ENCODE measurements at places on chromosomes 6 and 20.

DNA sequence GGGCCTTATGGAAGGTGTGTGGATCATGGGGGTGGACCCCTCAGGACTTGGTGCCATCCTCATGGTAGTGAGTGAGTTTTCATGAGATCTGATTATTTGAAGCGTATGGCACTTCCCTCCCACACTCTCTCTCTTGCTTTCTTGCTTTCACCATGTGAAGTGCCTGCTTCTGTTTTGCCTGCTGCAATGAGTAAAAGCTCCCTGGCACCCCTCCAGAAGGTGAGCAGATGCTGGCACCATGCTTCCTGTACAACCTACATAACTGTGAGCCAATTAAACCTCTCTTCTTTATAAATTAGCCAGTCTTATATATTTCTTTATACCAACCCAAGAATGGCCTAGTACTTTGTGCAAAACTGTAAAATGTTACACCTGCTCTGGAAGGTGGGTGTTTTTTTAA is 396.8 kb upstream of the HS3ST5 start:
- DNase-seq, result no peak

DNA sequence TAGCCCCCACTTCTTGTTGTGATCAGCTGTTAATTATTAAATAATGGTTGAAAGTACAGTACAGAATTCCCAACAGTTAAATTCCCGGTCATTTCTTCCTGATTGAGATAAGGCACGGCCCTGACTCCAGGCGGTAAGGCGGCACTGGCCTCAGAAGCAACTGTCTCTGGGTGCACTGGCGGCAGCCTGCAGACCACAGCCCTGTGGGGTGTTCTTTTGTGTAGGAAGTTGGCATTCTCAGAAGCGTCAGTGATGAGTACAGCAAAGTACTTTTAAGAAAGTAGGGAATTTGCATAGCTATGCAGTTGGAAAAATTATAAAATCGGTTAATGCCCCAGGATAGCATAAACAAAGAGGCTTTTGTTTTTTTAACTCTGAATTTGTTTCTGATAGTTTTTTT is 50.5 kb downstream of the SAMD5 start:
- no peak for DNase-seq

- no peak for DNase-seq
Observed at GRCh38 chr6:10655508-10656055, 38.8 kb downstream of the C6orf52 start.

- peak; percentile 28 for DNase-seq
Observed at GRCh38 chr20:17992224-17992637, 23.4 kb downstream of the MGME1 start.

- no peak for DNase-seq
Observed at GRCh38 chr6:6884193-6884627, 223.6 kb upstream of the RREB1 start.

DNA sequence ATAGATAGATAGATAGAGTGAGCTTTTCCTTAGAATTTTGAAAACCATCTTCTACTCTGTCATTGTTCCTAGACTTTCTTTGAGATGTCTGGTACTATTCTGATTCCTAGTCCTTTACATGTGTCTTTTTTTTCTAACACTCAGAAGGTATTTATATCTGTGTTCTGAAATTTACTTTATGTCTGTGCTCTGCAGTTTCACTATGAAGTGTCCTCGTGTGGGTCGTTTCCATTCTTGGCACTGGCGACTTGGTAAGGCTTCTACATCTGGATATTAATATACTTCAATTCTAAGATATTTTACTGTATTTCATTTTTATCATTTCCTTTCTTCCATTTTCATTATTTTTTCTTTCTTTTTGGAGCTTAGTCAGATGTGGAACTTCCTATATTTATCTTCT is 87.0 kb downstream of the FHL5 start:
- no peak for DNase-seq

DNA sequence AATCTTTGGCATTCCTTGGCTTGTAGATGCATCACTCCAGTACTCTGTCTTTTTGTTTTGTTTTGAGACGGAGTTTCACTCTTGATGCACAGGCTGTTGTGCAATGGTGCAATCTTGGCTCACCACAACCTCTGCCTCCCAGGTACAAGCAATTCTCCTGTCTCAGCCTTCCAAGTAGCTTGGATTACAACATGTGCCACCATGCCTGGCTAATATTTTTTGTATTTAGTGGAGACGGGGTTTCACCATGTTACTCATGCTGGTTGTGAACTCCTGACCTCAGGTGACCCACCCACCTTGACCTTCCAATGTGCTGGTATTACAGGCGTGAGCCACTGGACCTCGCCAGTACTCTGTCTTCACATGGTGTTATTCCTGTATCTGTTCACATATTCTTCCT is 35.8 kb upstream of the LGSN start:
- DNase-seq, result no peak

- DNase-seq, result no peak
Observed at GRCh38 chr6:99138445-99138844, 190.7 kb upstream of the FBXL4 start.

DNA sequence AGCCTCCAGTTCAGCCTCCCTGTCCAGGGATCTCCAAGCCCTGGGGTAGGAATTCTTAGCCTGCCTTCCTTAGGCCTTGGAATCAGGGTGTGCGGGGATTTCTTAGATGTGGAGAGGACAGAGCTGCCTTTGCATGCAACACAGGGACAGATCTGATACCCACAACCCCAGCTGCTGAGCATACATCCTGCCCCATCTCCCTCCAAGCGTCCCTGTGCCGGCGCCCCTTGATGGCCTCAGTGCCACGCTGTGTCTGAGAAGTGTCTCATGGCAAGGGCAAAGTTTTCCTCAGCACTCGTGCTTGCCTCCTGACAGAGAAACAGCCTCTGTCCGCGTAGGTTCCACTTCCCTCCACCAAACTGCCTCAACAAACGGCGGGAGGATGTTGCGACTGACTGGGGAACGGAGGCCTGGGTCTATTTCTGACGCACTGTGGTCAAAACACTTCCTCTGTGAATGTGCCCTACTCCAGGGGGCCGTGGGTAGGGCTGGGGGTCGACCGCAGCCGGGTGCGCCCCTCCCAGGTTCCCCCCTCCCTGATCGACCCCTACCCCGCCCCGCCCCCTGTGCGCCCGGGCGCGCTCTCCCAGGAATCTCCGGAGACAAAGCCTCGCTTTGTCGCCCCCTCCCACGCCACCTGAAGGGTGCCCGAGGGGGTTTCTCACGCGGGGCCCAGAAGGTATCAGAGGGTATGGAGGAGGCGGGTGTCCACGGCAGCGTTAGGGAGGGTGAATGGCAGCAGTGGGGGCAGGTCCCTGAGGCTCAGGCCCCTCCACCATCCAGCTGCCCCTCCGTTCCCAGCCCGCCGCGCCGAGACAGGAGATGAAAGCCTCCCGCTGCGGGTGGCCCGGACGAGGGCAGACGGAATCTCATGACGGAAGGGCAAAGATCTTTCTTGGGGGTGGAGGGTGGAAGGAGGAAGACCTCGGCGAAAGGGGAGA is 806 bp downstream of the MICAL1 start:
- peak; percentile 36 for DNase-seq

GRCh38 chr6:155078331-155078745 is 83.2 kb downstream of the TIAM2 start:
- no peak for DNase-seq

DNA sequence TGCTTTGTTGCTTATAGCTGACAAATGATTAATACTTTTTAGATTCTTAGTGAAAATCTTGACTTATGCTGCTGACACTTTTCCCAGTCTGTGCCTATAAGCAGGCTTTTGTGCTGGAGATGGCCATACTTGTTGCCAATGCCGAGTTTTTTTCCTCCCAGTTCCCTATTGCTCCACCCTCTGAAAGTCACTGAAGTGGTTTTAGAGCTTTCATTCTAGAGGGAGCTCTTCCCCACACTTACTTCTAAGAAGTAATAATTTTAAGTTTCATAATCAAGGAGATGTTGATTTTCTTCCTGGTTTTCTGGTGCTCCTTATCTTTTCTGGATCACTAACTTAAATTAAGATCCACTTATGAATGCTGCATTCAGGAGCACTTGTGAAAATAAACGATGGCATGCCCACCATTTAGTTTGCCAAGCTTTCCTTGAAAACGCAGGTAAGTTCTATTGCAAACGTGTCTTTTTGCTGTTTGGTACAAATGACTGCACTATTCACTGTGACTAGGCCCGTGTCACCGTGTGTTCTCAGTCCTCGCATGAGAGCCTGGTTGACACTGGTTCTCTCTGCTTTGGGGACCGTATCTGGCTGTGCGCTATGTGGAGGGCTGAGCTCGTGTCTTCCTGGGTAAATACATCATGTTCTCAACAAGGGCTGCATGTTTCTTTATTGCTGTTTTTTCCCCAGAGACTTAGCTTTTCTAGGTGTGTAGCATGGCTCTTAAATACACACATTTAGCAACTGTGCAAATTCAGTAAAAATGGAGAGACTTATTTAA is 50.2 kb downstream of the GFRA4 start:
- DNase-seq, result no peak

- no peak for DNase-seq
Observed at GRCh38 chr20:33719277-33719988, 677 bp downstream of the PXMP4 start.

DNA sequence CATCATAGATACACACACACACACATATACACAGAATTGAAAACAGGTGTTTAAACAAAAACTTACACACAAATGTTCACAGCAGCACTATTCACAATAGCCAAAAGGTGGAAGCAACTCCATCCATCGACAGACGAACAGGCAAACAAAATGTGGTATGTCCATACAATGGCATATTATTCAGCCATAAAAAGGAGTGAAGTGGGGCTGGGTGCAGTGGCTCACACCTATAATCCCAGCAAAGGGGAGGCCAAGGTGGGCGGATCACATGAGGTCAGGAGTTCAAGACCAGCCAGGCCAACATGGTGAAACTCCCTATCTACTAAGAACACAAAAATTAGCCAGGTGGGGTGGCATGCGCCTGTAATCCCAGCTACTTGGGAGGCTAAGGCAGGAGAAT is 80.3 kb downstream of the CHD6 start:
- no peak for DNase-seq

- no peak for DNase-seq
Observed at GRCh38 chr20:1075616-1076015, 42.8 kb upstream of the PSMF1 start.

DNA sequence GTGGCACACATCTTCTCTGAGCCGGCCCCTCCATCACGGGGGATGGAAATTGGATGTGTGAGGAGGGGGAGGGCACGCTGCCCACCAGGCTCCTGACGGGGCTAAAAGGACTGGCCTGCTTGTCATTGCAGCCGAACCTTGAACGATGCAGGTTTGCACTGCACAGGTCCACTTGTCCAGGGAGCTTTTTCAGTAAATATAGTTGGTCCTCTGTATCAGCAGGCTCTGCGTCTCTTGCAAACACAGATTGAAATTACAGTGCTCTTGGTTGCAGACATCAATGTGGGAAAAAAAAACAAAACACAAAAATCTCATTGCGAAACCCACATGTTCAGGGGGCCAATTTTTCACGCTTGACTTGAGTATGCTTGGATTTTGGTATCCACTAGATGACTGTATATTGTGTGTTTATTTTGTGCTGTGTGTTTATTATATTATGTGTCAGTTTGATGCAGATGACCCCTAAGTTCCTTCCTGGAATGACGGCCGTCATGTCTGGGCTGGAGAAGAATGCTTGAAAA is 29.2 kb downstream of the ERMARD start:
- no peak for DNase-seq

DNA sequence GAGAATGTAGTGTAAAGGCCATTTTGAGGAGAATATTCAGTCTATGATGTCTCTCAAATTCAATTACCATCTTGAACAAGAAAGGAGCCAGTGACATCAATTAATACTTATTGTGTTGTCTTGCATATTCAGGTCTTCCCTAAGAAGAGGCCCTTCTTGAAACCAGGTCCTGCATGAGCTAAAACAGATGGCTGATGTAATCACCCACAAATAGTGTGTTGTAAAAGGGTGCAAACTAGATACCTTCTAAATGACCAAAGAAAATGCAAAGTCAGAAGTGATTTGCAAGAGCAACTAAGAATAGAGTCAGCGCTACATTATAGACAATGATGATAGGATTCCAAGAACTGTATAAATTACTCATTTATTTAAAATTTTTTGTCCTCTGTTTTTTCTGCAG is 97.0 kb downstream of the BTBD3 start:
- no peak for DNase-seq

DNA sequence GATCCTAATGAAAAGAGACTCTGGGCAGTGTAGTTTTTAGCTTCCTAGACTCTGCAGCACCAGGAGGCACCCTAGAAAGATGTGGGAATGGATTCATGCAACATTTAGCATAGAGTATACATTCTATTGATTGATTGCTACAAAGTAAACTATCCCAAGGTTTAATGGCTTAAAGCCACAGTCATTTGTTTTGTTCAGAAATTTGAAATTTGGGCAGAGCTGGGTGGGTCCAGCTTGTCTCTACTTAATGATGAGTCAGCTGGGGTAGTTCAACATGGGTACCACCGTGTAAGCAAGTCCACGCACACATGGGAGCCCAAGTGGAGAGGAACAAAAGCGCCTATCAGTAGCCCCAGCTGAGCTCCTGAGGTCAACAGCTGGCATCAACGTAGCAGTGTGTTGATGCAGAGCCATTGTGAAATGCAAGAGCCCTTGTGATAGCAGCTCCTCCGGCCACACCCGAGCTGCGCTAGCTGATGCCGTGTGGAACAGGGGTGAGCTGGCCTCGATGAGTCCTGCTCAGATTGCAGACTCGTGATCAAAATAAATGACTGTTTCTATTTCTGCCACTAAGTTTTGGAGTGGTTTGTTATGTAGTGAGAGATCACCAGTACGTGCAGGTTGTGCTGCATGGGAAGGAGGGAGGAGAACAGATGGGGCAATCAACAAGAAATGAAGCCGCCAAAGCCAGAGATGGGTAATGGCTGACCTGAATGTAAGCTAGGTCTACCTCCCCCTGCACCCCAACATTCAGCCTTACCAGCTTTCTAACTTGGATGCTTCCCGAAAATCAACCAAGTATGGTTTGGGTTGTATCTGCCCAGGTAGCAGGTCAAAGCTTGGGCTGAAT is 45.7 kb upstream of the TRAF3IP2 start:
- DNase-seq, result no peak

GRCh38 chr6:43308101-43308989 is at the start of gene CRIP3:
Gene CRIP3, minus strand, starts transcription at chr6:43308826. Its CDS starts 34 bp downstream, at chr6:43308792.
- DNase-seq, result peak; percentile 39

GRCh38 chr20:2671977-2672376 is 8.0 kb upstream of the IDH3B start:
- DNase-seq, result no peak

DNA sequence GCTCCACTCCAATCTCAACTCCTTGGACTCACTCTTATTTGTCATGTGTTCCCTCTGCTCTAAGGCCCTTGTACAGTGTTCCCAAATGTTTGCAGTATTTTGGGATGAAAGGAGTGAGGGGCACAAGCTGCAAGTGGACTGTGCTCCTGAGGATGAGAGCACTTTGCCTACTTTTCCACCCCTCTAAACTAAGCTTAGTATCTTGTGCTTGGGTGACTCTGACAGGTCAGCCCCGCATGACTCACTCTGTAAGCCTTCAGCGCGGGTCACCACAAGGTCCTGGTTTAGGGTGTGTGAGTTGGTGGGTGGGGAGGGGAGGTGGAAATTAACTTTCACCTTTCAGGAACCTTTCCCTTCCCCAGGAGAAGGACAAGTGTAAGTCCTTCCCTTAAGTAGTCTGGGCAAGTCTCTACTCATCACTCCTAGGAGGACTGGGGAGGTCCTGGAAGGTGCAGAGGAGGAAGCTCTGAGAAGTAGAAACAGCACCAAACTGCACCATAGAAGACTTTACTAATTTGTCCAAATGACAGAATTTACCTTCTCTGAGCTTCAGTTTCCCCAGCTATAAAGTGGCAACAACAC is 68.8 kb upstream of the EPB41L1 start:
- DNase-seq, result no peak

Data from stimulated activated CD4-positive, alpha-beta T cell treated with anti-CD3 and anti-CD28 coated beads, Interleukin-2, amount 100 ng/mL, for 48 hours (primary cell).